Coronary artery (tissue), 2 donors: ENCODE measurements at places on chromosomes 11 and 22.

GRCh38 chr11:44905131-44905866, 45.4 kb downstream of the TP53I11 start:
- no peak for DNase-seq

DNA sequence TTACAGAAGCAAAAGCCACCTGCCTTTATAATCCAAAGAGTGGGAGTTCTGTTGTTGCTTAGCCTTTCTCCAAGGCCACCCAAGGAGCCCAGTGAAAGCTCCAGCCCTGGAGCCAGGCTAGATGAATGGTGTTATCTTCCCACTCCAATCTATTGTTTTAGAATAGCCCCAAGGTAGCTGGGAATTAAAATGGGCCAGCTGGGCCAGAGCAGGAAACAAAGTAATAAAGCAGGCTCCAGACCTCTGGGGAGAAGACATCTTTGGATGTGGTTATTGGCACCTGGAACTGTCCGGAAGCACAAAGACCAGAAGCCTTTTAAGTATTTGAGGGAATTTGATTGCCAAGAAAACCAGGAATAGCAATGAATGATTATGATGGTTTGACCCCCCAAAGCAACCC, 8.8 kb downstream of the C11orf96 start:
- DNase-seq = peak; percentile 35

- DNase-seq = no peak
These were observed 22.3 kb downstream of the CDKN1C start for GRCh38 chr11:2863276-2863618.

- no peak for DNase-seq
These were observed 281.0 kb downstream of the TENM4 start for GRCh38 chr11:79159657-79160450.

- peak; percentile 79 for DNase-seq
These were observed 495 bp downstream of the HYOU1 start for GRCh38 chr11:119056421-119056999.

DNA sequence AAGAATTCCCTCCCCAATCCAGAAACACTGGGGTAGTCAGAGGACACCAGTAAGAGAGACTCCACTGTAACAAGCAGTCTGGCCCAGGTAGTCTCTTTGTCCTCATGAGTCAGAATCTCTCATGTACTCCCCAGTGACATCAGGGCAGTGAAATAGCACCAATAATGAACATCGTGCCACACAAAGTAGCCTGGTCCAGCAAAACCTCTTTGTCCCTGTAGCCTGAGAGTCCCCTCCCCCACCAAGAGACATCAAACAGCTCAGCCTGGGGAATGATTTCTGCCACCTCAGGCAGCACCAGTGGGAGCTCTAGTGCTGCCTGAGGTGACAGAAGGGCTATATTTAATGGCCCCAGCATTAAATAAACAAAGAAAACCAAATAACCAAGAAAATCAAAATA, 88.1 kb downstream of the SBF2 start:
- no peak for DNase-seq

- DNase-seq = peak; percentile 5
These were observed 133.4 kb upstream of the E2F8 start for GRCh38 chr11:19374151-19374569.

DNA sequence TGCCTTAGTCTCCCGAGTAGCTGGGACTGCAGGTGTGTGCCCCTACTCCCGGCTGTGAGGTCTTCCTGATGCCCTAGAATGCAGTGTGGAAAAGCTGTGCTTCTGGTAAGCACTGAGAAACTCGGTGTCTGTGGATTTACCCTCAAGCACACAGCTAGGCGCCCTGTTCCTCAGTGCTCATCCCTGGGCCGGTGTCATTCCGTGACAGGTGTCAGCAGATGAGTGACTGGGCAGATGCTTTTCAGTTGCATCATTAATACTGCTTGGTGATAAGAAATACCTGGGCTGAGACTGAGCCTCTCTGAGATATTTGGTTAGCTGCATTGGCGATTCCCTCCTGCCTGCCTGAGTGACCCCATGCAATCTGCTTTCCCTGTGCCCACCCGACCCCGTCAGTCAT, 21.8 kb downstream of the FAM118A start:
- no peak for DNase-seq

- DNase-seq = no peak
These were observed 10.0 kb downstream of the MUC5B start for GRCh38 chr11:1232883-1233321.

DNA sequence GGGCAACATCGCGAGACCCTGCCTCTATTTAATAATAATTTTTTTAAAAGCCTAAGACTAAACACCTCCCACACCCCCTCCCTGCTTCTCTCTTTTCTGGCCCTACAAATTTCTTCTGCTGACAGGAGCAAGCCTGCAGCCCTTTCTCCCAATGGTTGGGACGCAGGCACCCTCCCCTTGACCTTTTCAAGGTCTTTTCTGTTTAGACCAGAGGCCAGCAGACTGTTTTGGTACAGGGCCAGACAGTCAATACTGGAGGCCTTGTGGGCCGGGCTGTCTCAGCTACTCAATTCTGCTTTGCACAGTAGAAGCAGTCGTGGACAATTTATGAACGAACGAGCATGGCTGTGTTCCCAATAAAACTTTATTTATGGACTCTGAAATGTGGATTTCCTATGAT, 92.3 kb downstream of the SCN3B start:
- no peak for DNase-seq

DNA sequence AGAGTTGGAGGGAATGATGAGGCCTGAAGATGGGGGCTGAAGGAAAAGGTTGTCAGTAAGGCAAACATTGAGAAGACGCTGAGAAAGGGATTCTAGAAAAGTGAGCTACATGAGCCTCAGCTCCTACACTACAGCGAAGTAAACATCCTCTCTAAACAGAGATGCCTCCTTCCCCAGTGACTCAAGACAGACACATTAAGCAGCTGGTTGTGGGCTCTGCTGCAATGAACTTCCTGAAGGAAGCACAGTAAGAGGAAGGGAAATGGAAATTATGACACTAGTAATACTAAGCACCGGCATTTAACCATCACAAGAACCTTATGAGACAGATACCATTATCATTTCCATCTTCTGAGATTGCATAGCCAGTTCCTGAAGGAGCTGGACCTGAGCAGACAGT, 190.5 kb downstream of the C11orf87 start:
- DNase-seq = no peak

DNA sequence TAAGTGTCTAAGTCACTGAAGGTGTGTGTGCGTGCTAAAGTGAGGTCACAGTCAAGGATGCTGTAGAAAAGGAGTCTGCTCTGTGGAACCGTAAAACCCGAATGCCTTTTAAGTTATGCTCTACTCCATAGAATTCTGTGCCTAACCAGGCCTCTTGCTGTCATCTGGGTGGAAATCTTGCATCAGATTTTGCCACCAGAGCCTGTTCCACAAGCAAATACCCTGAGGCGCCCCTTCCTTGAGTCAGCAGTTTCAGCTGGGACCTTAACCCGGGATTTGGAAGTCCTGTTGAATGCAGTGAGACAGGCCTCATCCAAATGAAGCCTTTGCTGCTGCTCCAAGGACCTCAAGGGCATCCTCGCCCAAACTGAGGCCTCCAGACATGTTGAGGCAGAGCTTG, 109.8 kb downstream of the WNT11 start:
- no peak for DNase-seq

GRCh38 chr11:8807544-8808225, 103.3 kb upstream of the AKIP1 start:
- DNase-seq = no peak

DNA sequence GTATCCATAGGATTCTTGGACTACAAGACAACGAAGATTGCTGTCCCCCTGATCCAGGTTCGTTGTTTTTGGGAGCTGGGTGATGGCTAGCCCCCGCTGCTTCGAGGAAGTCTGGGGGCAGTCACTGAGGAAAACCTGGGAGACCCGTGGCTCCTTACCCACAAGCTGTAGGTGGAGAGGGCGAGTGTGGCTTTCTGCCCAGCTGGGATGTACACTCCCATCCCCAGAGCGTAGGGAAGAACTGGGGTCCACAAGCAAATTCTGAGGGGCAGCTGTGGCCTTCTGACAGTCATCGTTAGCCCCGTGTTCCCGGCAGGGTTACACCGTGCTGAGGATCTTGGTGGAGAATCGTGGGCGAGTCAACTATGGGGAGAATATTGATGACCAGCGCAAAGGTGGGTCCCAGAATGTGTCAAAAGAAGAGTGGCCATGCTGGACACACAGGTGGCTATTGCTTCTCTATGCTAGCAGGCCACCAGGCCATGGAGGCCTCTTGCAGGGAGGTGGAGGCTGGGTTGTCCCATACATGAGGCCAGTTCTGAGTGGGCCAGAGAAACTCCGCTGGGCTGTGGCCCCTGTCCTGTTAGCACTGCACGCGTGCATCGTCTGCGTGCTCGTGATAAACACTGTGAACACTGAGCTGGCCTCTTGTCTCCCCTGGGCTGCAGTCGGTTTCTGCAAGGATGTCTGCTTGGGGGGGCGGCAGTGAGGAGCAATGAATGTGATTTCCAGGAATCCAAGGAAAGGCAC, 39.8 kb downstream of the GLB1L2 start:
- DNase-seq = no peak

DNA sequence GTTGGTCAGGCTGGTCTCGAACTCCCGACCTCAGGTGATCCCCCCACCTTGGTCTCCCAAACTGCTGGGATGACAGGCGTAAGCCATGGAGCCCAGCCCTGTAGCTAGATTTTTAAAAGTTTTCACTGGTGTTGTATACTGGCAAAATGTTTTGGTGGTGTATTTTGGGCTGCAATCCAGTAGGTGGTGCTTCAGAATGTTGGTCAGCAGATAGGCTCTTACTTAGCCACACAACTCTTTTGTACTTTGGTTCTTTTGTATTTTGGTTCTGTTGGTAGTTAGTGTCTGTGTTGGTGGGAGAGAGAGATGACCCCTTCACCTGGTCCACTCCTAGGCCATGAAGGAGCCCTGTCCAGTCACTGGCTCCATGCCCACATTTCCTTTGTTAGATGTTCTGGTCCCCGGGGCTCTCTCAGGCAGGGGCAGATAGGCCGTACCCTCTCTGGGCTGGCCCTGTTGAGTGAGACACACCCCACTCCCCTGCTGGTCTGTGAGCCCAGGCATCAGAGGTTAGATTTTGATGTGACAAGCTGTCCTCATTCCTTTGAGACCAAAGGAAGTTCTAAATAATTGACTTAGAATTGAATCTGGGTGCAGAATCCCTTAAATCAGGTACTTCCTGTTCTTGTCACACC, 123.8 kb downstream of the DDX10 start:
- no peak for DNase-seq

DNA sequence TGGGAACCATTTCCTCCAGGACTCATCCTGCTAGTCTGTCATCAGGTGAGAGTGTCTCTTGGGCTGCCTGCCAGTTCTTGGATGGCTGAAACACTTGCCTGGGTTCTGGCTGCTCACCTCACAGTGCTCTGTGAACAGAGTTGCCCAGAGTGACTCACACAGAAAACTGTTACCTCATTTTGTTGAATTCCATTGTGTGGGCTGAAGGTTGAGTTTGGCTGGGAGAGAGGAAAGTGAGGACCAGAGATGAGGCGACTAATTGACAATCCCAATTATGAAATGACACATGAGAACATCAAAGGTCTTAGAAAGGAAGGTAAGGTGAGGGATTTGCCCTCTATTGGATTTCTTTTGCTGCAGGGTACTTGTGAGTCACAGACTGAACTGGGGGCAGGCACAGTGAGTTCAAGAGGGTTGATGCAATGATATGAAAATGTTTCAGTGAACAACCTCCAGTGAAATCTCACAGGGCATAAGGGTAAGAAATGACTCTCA, 20.2 kb upstream of the CALCB start:
- no peak for DNase-seq

- DNase-seq = no peak
These were observed 546.9 kb upstream of the API5 start for GRCh38 chr11:42764936-42765335.

- peak; percentile 77 for DNase-seq
These were observed 154.2 kb downstream of the LDLRAD3 start for GRCh38 chr11:36098087-36098486.

GRCh38 chr11:23620617-23621016, 760.3 kb upstream of the CCDC179 start:
- no peak for DNase-seq

- no peak for DNase-seq
These were observed 860 bp downstream of the PRMT3 start for GRCh38 chr11:20388096-20389055.

- no peak for DNase-seq
These were observed 100.2 kb upstream of the LMO1 start for GRCh38 chr11:8363921-8364320.

- no peak for DNase-seq
These were observed 11.0 kb upstream of the PLAAT2 start for GRCh38 chr11:63573881-63574855.

- DNase-seq = no peak
These were observed 7.7 kb downstream of the RIN1 start for GRCh38 chr11:66328302-66329144.

- peak; percentile 62 for DNase-seq
These were observed 13.8 kb downstream of the MRGPRF start for GRCh38 chr11:68999093-68999747.

DNA sequence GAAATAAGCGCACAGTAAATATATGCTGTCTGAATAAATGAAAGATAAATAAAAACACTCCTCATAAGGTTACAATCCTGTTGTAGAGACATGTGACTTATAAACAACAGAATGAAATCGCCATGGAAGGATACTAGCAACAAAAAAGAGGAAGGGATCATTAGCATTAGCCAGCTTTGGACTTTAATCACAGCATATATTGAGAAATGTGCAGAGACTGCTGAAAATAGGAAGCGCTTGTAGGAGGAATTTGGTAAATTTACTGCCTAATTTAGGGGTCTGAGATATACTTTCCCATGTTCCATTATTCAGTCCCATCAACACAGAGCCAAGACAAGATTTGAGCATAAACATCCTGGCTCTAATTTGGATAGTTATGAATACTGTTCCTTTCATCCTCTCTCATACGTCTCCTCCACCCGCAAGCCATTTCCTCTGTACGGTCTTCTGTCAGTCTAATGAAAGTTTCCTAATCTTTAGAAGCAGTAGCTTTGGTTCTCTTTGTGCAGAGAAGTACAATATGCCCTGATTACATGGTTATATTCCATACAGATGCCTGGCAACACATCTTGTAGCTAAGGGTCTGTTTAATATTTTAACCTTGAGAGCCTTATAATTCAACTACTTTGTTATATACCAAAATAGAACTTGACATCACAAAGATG, 37.1 kb upstream of the AKIP1 start:
- no peak for DNase-seq

GRCh38 chr22:26994801-26995200, 337.4 kb downstream of the MIAT start:
- no peak for DNase-seq

- no peak for DNase-seq
These were observed 287.6 kb downstream of the CASP12 start for GRCh38 chr11:104610635-104611034.

GRCh38 chr11:719214-720016, 13.4 kb downstream of the EPS8L2 start:
- DNase-seq = peak; percentile 71

- no peak for DNase-seq
These were observed 80.1 kb upstream of the RTL6 start for GRCh38 chr22:44578110-44578457.

GRCh38 chr11:6546735-6547134, 49.7 kb downstream of the DNHD1 start:
- DNase-seq = no peak

DNA sequence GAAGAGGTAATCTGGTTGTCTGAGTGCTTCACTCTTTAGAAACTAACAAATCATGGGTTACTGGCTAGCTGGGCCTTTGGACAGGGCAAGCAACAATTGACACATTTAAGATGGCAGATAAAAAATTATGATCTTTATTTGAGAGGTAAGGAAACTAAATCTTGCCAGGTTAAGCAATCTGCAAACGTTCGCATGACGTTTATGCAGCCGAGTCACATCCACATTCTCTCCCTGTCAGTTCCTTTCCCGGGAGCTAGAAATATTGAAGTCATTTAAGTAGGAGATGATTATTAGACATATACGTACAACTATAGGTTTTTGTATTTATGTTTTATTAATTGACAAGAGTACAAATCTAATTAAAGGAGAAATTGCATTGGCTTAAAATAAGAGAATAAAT, 57.4 kb upstream of the RCN1 start:
- DNase-seq = no peak
